ENCODE measurements at places on chromosomes 2 and 18.
A peak's percentile ranks its signal among the peaks of the same experiment; 100 is the strongest.

DNA sequence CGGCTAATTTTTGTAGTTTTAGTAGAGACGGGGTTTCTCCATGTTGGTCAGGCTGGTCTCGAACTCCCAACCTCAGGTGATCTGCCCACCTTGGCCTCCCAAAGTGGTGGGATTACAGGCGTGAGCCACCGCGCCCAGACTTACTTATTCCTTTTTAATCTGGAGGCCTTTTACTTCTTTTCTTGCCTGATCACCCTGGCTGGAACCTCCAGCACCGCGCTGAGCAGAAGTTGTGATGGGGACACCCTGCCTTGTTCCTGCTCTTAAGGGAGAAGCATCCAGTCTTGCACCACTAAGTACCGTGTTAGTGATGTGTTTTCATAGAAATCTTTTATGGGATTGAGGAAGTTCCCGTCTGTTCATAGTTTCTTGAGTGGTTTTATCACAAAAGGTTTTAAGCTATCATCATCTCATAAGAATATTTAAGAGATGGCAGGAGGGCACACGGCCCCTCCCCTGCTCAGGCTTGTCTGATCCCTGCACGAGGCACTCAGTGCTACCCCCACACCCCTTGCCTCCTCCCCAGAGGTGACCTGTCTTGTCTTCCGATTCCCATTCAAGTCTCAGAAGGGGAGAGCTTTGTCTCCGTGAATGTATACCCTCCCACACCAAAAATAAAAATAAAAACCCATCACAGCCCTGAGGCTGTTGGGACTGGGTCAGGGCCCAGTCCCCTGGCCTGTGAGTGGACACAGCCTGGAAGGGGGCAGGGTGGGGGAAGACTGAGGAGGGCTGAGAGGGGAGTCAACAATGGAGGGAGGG is 65.3 kb upstream of the SMAD7 start:
- DNase-seq = no peak

GRCh38 chr2:41963661-41964525 is 83.9 kb upstream of the PKDCC start:
- peak; percentile 39 for DNase-seq

- no peak for DNase-seq
Measured at GRCh38 chr18:46062781-46063180, 9.3 kb downstream of the PSTPIP2 start.

- DNase-seq = no peak
Measured at GRCh38 chr18:6194640-6195039, 220.1 kb downstream of the L3MBTL4 start.

DNA sequence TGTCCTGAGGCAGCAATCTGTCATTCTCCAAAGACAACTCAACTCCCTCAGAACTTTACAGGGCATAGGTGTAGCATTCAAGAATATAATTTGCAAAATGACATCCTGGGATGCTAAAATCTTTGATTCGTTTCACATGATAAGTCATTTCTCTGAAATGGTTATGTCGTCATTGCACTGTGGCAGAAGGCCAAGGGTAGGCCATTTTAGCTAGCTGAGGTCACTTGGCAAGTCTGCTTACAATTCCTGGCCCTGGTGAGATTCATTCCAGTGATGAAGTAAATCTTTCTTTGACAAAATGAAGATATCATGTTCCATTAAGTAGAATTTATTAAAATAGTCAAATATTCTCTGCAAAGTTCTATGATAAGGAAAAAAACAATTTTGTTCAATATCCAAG is 1410.3 kb upstream of the LRRTM1 start:
- no peak for DNase-seq

- DNase-seq = no peak
Measured at GRCh38 chr2:228105526-228106250, 75.8 kb downstream of the SPHKAP start.

DNA sequence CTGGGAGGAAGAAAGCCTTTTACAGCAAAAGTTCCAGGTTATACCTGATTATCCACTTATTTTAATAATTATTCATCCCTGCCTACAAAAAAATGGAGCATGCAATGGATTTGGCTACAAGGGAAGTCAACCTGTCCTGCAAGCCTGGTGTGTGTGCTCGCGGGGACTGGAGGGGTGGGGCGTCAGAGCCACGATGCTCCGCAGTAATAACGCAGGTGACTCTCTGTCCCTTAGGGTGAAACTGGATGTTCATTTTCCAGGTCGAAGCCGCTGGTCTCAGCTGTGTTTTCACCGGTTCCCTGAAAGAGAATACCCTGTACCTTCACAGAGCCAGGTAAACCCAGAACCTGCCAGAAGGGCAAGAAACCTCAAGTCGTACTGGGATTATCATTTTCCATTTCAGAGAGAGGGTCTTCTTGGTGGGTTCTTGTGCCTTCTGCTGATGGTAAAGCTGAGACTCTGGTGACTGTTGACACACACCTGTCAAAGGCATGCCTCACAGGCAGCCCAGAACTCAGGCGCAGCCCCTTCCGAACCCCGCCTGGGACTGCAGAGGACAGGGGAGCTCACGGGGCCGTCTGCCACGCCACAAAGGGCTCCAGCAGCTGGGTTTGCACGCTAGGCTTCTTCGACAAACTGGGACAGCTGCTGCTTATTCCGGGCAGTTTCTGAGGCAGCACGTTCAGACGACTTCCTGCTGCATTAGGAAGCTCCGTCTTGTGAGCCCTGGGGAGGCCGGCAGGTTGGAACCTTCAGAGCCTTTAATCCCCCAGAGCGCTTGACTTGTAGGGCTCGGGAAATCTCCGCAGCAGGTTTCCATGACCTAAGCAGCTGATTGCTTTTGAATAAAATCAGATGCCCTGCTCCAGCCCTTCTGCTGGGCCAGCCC is 58.6 kb downstream of the KCNG2 start:
- DNase-seq = no peak

DNA sequence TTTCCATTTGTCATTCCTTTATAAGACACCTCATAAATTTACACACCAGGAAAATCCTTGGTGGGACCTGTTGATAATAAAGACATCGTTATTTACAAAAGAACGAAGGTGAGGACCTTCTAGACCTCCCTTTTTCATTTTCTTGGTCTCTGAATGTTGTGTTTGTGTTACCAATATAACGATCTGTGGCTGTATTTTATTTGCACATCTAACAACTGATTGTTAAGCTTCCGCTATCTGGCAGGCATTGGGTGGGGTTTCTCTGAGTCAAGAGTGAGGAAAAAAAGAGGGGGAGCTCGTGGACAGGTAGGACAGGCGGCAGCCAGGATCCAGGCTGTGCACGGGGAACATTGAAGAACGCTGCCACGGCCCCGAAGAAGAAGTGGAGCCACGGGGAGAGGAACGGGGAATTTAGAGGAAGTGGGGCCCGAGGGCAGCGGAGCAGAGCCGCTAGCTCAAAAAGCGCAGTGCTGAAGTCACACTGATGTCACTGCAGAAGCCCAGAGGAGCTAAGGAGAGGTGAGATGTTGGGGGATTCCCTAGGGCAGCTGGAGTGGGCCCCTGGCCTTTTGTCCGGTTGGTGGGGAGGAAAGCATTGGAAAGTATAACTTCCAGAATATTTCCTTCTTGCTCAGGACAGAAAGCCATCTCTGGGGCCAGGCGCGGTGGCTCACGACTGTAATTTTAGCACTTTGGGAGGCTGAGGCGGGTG is 20.9 kb upstream of the DNMT3A start:
- no peak for DNase-seq

DNA sequence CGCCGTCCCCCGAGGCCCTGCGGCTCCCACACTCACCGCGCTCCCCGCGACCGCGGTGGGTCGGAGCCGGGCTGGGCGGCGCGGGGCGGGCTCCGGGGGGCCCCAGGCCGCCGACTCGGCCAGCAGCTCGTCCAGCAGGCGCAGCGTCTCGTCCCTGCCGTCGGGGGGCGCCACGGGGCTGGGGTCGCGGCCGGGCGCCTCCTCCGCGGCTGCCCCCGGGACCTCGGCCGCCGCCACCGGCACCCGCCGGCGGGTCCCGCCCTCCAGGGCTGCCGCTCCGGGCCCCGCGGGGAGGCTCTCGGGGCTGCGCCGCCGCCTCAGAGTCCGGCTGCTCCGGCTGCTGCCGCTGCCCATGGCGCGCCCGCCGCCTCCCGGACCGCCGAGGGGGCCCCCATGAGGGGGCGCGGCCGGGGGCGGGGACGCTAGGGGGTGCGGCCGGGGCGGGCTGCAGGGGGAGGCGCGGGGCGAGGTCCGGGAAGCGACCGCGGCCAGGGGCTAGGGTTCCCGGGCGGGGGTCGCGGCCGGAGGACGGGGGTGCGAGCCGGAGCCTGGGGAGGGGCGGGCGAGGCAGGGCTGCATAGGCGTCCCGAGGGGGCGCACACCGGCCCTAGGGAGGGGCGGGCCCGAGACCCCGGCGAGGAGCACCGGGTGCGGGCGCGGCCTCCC is at the start of gene CYS1:
CYS1 (minus strand) TSS at position 542 of the 666 bp plus-strand sequence; CDS start at position 354, 188 bp downstream.
- no peak for DNase-seq

DNA sequence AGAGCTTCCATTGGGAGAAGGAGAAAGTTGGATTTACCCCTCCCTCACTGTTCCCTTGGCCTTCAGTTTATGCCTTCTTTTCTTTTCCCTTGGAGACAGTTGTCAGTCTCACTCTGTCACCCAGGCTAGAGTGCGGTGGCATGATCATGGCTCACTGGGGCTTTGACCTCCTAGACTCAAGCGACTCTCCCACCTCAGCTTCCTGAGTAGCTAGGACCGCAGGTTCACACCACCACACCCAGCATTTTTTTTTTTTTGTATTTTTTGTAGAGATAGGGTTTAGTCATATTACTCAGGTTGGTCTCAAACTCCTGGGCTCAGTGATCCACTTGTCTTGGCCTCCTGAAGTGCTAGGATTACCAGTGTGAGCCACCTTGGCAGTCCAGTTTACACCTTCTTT is 49.9 kb downstream of the SLC9A4 start:
- no peak for DNase-seq

DNA sequence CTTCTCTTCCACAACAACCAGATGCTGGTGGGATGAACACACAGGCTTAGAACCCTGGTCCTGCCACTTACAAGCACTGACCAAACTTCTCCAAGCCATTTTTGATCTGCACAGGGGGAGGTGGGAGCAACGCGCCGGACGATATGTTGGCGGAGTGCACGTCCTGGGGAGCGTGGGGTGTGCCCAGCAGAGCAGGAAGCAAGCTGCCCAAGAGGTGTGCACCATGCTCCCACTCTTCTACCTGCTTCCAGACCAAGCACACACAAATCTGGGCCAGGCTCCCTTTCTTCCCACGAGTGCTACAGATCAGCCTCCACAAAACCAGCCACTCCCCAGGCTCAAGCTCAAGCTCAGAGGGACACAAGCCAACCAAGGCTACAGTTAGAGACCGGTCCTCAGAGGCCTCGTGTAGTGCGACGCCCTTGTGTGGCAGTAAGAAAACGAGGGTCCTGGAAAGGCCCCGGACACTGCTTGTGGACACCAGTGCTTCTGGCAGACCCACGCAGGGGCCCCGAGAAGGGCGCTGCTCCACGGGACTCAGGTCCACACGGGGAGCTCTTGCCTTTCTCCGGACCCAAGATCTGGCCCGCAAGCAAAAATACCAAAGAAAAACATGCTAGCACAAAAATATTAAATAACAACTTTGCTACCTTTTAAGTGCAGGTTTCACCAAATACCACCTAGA is 52.0 kb downstream of the ANO7 start:
- no peak for DNase-seq
